ENCODE measurements at places on chromosomes 11 and 22. TPM values are rescaled to one million over a fixed set of nuclear protein-coding genes. Genes with fewer than 3 reads are reported as not detected.

GRCh38 chr11:3795131-3796001, 2.0 kb downstream of the NUP98 start:
- no peak for DNase-seq

Gene GCAT
- 40.2 TPM for total RNA-seq

DNA sequence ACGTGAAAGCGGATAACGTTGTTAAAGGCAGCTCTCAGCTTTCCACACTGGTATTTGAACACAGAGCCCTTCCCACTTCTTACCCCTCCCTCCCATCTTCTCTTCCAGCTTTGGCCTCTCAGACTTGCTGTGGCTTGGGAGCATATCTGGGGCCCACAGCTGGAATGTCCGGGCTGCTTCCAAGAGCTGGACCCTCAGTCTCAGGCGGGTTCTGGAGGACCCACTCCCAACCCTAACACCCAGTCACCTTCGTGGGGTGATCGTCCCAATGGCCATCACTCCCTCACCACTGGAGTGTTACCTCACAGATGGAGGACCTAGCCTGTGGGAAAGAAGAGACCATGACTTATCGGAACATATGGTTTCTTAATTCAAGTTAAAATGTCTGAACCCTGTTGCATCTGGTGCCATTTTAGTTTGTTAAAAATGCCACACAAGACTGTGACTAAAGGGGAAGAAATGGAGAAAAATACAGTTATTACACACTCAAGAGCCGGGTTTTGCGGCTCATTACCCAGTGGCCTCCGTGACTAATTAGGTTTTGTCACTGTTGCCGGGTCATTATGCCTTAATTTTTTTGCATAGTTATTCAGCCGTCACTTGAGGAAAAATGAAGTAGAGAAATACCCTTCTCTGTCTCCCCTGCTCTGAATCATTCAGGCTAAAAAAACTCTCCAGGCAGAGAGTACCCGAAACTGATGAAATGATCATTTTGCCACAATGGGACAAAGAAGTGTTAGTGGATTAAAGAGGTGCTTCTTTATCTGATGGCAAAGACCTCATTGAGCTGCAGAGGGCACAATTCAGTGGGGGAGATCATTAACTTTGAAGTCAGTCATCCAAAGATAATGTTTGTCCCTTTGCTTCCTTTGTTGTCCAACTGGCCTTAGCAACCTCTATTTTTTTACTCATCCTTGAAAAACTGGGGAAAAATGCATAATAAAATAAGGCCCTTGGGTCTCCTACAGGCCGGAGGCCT, 87.2 kb upstream of the HTATIP2 start:
- no peak for DNase-seq

- no peak for DNase-seq
Measured at GRCh38 chr22:31279821-31280505, 12.3 kb downstream of the PIK3IP1 start.

- DNase-seq, result no peak
Measured at GRCh38 chr11:9711454-9712307, 47.8 kb downstream of the SWAP70 start.

Gene CERK
- 60.8 TPM for total RNA-seq

Gene ANO3
- not detected for total RNA-seq

Gene TPBGL
- not detected for total RNA-seq

Gene FGF19
- total RNA-seq, result not detected

- DNase-seq, result no peak
Measured at GRCh38 chr11:21447871-21448270, 745.0 kb upstream of the ANO5 start.

- no peak for DNase-seq
Measured at GRCh38 chr11:92739491-92739890, 230.0 kb upstream of the MTNR1B start.

- DNase-seq, result no peak
Measured at GRCh38 chr11:108635106-108635505, 29.8 kb upstream of the DDX10 start.

- DNase-seq, result no peak
Measured at GRCh38 chr11:118846181-118846935, 37.3 kb upstream of the CXCR5 start.

Gene UPK3A
- not detected for total RNA-seq

DNA sequence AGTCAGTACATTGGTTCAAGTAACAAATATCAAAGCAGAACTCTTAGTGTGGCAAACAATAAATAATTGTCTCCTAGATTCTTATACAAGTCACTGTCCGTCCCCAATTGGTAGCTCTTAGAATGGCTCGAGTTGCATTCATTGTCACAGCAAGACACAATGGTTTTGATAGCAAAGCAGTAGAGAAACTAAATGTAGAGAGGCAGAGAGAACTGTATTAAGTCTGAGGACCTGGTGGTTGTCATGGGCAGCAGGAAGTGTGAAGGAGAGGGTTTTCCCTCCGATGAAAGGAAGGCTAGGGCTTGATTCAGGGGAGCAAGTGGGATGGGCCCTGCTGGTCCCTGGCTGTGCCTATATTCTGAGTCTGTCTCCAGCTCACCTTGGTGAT, 36.6 kb downstream of the RCOR2 start:
- no peak for DNase-seq

GRCh38 chr22:19959043-19959586, 17.5 kb upstream of the TXNRD2 start:
- peak; percentile 76 for DNase-seq
